Sciatic nerve (tissue), 2 donors: ENCODE measurements at places on chromosomes 7 and 10. TPM values are rescaled to one million over a fixed set of nuclear protein-coding genes. Genes with fewer than 3 reads are reported as not detected.

Gene ELN
- total RNA-seq: 62.8 TPM

Gene SLC29A3
- 8.7 TPM for total RNA-seq

Gene SUN3
- total RNA-seq: not detected

DNA sequence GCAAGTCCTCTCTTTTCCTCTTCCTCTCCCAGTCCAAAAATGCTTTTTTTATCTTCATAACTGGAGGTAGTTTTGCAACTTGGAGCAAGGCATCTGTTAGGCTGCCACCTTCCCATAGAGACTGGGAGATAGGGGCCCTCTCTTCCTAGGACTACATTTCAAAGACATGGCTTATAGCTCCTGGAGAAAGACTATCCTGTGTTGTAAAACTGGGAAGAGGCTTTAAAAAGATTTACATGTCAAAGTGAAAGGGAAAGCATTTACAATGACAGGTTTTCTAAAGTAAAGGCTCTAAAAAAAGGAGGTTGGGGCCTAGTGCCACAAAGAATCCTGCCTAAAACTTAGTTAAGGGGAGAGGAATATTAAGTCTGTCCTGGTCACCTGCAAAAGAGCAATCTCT, 82.2 kb upstream of the SEMA3E start:
- DNase-seq: no peak

Gene OR9A2
- total RNA-seq: 0.71 TPM

- no peak for DNase-seq
These were observed 7.2 kb downstream of the WDR37 start for GRCh38 chr10:1063232-1063865.

Gene SFMBT2
- 14.6 TPM for total RNA-seq

Gene ABCA13
- total RNA-seq: 7.6 TPM

GRCh38 chr10:84537447-84537931, 209.1 kb downstream of the CCSER2 start:
- no peak for DNase-seq

GRCh38 chr10:4067931-4068561, 283.0 kb upstream of the KLF6 start:
- no peak for DNase-seq

Gene RABGEF1
- 38.6 TPM for total RNA-seq
